KBM-7 (cell line): ENCODE measurements at places on chromosomes 5 and 9.

GRCh38 chr9:103530934-103531333 lies 535.8 kb downstream of the CYLC2 start:
- peak; percentile 62 for DNase-seq

- DNase-seq, result no peak
These were observed 9.7 kb downstream of the FGFR4 start for GRCh38 chr5:177096162-177097015.

GRCh38 chr5:178483620-178484019 lies 106.6 kb downstream of the COL23A1 start:
- DNase-seq, result peak; percentile 47

DNA sequence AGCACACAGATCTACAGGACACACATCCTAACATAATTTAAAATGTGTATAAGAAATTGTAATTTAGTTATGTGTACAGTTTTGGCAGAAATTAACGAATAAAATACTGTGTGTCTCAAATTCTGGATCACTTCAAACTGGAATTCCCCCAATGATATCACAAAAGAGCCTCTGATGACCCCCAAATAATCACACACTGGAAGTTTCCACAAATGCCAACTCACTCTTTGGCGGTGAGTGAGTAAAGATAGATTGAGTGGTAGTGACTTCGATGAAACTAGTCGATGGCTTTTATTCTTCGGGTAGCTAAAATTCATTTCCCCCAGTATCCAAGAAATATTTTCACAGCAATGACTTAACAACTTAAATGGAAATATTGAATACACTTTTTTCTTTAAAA lies 2.2 kb downstream of the ZNF366 start:
- DNase-seq, result no peak

DNA sequence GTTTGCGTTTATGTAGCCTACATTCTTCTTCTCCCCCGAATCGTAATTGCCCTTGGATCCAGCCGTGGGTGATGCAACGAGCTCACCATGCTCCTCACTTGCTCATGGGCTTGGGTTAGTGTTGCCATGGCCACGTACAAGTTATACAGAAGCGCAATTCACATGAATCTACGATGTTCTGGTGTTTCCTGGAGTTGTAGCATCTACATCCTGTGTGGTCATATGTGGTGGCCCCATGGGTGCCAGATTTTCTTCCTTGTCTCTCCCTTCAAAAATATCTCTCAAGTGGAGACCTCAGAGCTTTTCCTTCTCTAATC lies 115.3 kb downstream of the TLE4 start:
- DNase-seq, result no peak

DNA sequence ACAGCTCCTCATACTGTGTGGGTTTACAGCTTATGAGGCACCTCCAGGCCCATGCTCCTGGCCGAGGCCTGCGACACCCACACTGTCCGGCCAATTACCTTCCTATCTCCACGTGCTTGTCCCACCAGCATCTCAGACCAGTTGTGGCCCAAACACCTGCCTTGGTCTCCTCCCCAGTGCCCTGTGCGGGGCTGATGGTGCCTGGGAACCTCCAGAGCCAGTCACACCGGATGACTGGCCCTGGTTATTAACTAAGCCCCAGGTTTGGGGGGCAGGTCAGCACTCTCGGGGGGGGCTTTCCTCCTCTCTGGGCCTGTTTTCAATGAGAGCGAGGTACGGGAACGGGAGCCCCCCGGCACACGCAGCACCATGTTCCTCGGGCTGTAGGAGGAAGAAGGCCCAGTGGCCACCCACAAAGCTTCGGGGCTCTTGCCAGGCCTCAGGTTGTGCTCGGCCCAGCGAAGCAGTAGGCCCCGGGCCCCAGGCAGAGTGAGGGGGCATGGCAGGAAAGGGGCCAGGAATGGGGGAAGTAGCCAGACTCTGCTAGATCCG lies 76.0 kb upstream of the PHYKPL start:
- DNase-seq, result no peak

- DNase-seq, result no peak
These were observed 10.0 kb downstream of the TRAF1 start for GRCh38 chr9:120916588-120916987.

DNA sequence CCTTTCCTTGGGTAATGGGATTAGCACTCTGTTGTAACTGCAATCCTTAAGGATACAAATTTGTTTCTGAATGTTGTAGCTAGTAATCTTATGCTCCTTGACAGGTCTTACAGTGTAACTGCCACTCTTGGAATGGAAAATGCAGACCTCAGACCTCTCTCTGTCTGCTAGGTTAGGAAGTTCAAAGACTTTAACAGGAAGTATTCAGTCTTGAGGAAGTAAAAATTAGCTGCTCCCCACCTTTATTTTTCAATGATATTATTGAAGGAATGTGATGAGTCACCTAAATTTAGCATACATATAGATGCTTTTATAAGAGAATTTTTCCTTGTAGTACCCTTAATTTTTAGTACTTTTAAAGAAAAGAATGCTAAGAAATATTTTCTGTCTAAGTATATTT lies 71.5 kb downstream of the PAM start:
- DNase-seq, result no peak

DNA sequence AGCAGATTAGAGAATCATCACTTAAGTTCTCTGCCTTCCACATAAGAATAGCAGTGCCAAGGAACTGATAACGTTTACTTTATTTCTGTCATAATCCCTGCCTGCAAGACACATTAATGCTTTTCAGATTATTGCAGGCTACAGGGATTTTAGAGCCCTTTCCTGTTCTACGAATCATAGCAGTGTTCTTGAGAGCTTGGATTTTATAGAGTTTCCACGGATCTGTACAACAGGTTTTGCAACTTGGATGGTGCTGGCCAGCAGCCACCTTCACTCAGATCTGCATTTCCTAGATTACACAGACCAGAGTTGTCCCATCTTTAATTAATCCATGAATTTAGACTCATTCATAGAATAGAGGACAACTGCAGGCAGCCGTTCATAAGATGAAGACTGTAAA lies 38.1 kb downstream of the SLC12A2 start:
- no peak for DNase-seq

GRCh38 chr5:119420169-119420568 lies 32.1 kb upstream of the HSD17B4 start:
- DNase-seq, result peak; percentile 79

GRCh38 chr5:14405267-14405666 lies 176.3 kb upstream of the OTULINL start:
- DNase-seq, result no peak

- DNase-seq, result no peak
These were observed 20.3 kb downstream of the GEMIN5 start for GRCh38 chr5:154917757-154918156.

DNA sequence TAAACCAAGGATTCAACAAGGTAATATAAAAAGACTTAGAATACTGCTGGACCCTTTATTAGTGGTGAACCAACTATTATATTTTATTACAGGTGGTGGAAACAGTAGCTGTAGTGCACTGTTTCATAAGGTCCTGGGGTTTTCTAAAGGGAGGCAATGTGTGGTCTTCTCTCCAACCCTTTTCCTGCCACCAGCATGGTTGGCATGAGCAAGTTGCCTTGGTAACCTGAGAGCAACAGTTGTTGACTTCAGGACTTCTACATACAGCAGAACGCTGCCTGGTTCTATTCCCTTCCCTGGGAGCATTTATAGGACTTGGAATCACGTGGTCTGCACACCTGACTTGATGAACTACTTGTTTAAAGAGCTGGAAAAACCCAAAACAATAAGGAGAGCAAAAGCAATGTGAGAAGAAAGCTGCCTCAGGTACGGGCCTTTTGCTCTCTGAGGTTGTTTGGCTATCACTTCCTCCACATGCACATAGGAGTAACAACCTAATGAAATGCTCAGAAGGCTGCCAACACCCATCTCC lies 81.1 kb upstream of the RAI14 start:
- no peak for DNase-seq

DNA sequence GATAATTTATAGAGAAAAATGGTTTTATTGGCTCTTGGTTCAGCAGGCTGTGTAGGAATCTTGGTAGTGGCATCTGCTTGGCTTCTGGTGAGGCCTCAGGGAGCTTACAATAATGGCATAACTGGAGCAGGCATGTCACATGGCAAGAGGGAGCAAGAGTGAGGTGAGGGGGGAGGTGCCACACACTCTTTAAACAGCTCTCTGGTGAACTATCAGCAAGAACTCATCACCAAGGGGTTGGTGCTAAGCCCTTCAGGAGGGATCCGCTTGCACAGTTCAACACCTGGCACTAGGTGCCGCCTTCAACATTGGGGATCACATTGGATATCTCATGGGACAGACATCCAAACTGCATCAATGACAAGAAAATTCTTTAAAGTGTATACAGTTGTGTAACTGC lies 10.5 kb downstream of the GPBP1 start:
- no peak for DNase-seq

DNA sequence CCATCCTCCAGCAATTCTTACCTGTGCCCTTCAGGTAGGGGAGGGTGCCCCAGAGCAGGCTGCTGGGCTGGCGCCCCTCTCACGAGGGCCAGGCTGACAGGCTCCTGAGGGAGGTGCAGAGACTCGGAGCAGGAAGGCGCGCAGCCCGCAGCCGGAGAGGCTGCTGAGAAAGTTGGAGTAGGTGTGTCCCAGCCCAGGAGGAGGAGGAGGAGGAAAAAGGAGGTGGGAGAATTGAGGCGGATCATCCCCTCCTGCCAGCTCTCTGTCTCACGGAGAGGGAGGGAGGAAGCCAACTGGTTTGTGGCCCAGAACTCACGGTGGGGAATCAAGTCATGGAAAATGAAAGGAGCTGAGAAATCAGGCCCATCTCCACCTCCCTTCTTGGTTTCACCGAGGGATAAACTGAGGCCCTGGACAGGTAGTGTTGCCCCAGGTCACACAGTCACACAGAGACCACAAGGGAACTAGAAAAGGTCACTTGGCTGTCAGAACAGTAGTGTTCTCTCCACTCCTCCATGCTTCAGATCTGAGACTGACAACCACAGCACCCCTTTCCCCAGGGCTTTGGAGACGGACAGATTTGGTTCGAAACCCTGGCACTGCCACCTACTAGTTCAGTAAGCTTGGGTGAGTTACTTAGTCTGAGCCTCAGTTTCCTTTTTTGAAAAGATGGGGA lies at the start of gene FAT2:
Gene FAT2 (minus strand): TSS at position 188 of the 676 bp plus-strand sequence. CDS start 22,400 bp downstream, outside the sequence.
- no peak for DNase-seq

GRCh38 chr9:38404314-38404713 lies 11.8 kb downstream of the ALDH1B1 start:
- DNase-seq, result no peak

DNA sequence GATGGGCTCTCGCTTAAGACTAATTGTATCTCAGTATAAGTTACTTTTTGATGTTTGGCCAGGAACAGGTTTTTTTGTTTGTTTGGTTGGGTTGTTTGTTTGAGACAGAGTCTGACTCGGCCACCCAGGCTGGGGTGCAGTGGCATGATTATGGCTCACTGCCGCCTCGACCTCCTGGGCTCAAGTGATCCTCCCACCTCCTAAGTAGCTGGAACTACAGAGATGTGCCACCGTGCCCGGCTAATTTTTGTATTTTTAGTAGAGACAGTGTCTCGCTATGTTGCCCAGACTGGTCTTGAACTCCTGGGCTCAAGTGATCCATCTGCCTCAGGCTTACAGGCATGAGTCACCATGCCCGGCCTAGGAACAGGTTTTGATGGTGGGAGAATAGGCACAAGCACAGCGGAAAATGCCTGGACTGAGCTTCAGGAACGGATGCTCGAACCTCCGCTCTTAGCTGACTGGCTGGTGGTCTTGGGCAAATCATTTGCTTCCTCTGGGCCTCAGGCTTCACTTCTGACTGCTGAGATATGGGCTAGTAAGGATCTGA lies 11.4 kb upstream of the SYNPO start:
- no peak for DNase-seq

DNA sequence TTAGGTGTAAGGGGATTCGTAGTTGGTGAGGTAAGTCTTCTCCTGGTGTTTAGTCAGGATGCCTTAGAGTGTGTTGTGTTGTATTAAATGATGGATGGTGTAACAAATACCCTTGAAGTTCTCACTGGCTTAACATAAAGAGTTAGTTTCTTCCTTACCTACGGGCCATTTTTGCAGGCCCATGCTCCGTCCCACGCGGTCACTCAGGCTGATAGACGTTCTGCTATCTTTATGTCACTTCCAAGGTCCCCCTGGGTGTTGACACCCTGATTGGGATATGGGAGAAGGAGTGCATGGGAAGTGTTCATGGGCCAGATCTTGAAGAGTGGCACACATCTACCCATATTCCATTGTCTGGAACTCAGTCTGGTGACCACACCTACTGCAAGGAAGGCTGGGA lies 214.0 kb downstream of the MAST4 start:
- DNase-seq, result no peak

GRCh38 chr9:86821006-86821845 lies 126.1 kb downstream of the GAS1 start:
- no peak for DNase-seq

GRCh38 chr9:80507611-80508010 lies 935.8 kb downstream of the TLE4 start:
- no peak for DNase-seq

DNA sequence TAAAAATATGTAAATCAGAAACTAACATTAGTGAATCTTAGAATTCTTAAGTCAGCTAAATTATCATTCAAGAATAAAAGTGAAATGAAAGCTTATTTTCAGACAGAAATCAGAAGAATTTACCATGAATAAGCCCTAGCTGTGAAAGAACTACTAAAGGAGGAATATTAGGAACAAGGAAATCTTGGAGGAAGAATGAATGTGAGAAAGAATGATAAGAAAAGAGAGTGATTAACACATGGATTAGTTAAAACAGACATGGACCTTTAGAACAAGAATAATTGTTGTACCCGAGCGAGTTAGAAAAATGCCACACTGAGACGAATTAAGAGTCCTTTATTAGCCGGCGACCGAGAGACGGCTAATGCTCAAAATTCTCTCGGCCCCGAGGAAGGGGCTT lies 24.1 kb upstream of the RHOBTB3 start:
- DNase-seq, result no peak

DNA sequence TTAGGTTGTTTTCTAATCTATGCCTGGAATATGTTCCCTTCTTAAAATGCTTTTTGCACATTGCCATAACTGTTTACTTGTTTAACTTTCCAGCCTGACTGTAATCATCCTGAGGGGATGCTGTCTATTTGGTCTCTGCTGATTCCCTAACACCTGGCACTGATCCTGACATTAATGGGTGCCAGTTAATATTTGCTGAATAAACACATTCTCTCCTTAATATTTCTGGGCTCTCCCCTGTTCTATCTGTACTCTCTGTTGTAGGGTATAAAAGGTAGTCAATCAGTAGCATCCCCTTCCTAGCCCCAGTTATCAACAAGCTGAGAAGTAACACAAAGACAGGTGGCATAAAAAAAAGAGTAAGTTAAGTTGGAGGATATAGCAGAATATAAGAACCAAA lies 21.3 kb upstream of the SLC31A2 start:
- DNase-seq, result no peak
